ENCODE measurements at places on chromosomes 4 and X.

DNA sequence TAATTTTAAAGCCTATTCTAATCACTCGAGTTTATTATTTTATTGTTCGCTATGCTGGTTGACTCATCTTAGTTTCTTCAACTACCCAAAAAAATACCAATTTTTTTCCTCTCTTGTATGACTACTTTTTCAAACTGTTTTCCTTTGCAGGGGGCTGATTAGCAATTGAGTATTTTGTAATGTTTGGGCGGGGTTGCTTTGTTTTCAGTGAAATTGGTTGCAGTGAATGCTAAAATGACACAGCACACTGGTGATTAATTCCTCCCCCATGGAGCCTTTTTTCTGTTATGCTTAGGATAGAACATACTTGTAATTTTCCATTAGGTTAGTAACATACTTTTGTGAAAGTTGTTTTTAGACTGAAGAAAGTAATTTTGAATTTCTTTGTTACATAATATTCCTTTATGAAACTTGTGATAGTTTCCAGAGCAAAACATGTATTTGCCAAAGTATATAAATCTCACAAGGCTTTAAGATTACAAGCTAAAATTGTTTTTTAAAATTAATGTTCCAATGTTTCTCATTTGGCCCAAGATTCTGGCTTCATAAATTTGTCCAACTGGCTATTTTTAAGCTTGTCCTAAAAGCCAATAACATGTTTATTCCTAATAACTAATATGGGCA, 120.4 kb downstream of the CHIC1 start:
- no peak for DNase-seq

- no peak for DNase-seq
Observed at GRCh38 chr4:13921805-13922204, 294.3 kb upstream of the BOD1L1 start.

- no peak for DNase-seq
Observed at GRCh38 chr4:140187316-140187695, 33.3 kb upstream of the MAML3 start.

DNA sequence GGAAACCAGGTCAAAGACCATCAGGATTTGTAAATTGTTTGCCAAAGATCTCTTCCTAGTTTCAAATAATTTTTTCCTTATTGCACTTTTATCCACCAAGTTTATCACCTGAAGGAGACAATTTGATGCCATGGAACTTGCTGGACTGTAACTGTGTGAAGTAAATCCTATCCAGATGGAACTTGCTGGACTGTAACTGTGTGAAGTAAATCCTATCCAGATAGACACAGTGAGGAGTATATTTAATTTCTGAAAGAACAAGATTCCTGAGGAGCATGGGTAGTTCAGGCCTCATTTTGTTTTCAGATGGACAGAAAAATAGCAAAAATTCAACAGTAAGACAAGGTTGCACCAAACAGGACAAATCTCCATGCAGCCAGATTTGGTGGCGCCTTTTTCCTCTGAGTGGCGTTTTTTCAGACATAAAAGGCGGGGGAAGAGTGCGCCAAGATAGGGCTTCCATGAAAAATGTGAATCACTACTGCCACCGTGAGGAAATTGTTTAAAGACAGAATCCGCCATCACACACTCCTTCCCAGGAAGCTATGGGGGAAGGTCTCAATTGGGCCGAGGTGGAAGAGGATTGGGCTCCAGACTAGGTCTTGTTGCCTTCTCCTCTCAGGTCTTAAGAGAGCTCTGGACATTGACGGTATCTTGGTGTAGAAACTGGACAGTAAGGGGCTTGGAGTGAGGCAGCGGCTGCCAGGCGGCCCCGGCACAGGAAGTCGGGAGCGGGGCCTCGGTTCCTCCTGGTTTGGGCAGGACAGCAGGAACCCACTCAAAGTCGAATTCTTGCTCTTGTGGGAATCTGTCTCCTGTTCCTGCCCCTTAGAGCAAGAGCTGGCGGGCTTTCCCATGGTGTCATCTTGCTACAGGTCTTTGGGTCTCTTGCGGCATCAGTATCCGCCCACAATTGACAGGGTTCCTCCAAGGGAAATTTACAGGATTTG, 234.7 kb downstream of the OR13H1 start:
- no peak for DNase-seq

- DNase-seq: no peak
Observed at GRCh38 chr4:84569009-84569408, 13.9 kb upstream of the CDS1 start.

- DNase-seq: no peak
Observed at GRCh38 chr4:177127658-177128057, 182.0 kb upstream of the NEIL3 start.

DNA sequence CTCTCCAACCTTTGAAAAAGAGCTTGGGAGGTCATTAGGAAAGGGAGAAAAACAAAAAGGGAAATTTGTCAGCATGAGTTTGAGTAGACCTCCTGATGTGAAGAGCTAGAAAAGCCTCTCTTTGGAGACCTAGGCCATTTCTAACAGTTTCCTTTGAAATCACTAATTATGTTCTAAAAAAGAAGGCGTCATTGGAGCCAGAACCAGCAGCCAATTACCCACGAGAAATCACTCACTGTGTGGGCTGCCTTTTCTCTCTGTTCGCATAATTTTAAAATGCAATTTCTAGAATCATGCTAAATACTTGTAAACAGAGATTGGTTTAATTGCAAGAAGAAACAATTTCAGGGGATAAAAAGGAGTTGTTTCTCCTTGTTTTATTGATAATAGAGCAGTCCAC, 246.3 kb upstream of the GATB start:
- DNase-seq: no peak

DNA sequence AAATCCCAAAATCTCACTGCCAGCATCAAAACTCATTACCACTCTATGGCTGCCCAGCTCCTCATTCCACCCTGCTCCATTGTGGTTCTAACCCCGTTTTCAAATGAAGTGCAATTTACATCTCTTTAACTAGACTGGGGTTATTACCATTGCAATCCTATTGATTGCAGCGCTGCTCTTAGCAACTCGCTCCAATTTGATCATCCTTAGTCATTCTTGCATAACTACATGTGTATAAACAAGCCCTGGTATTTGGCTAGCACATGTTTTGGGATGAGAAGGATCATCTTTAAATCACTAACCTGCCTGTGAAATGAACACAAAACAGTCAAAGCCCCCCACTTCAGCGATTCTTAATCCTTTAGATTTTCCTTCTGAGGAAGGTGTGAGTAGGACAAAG, 340.1 kb upstream of the PPARGC1A start:
- no peak for DNase-seq

DNA sequence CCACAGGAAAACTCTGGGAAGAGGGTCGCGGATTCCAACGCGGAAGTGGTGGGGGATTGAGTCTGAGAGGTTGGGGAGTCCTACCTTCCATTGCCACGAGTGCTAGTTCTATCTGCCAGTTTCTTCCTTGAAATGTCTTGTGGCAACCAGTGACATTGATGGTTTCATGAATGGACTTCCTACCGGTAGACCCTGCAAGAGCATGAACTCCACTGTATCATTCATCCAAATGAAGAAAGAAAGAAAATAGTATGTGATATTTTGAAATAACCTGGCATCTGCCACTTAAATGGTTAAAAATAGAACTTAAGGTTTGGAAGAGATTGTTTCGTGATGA, 1.1 kb upstream of the SLC10A7 start:
- DNase-seq: no peak

- DNase-seq: no peak
Observed at GRCh38 chr4:8707045-8707781, 114.6 kb downstream of the CPZ start.

GRCh38 chr4:110704748-110705439, 82.0 kb upstream of the PITX2 start:
- DNase-seq: no peak

DNA sequence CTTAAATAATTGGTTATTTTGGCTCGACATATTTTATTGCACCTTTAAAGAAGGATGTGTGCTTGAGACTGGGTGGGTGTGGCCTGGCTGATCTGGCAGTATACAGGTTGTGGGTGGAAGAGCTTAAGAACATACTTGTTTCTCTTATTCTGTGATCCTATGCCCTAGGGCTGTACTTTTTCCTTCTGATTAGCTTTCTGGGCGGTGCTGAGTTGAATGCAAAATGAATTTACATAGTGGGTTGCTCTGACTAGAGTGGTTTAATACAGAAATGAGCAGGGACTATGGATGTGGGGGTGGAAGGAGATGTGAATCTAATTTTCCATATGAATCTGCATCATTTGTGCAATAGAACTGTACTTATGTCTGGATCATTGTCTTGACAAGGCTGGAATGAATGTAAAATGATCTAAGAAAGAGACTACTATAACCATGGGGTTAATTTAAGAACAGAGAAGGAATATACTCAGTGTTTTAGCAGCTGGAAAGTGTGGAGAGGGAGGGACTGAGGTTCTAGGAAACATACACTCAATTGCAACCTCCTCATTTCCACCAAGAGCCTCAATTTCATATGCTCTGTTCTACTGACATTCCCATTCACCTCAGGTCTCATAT, 73.7 kb downstream of the RLIM start:
- no peak for DNase-seq

- DNase-seq: no peak
Observed at GRCh38 chr4:98802770-98803198, 126.1 kb downstream of the EIF4E start.

DNA sequence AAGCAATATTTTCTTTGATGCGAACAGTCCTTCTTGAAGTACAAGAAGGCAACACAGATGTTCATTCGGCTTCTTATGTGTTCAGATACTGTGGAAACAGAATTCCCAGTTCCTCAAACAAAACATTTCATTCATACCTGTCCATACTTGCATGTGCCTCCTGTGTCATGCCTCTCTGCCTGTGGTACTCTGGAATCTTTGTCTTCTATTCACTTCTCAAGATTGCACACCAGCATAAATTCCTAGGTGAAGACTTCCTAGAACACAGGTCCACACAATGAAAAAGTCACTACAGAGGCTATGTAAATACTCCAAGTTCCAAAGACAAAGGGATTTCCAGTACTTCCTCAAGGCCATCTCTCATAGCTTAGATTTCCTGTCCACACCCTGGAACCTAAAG, 367.2 kb downstream of the AFF2 start:
- no peak for DNase-seq

GRCh38 chr4:25531272-25531671, 124.4 kb upstream of the SLC34A2 start:
- DNase-seq: no peak

All from substantia nigra (tissue), 51 donors.